Uterine smooth muscle cell (primary cell): ENCODE measurements at places on chromosomes 12 and 14. TPM values are rescaled to one million over a fixed set of nuclear protein-coding genes. Genes with fewer than 3 reads are reported as not detected.

Gene HAL
- total RNA-seq = under 0.01 TPM in 1 of 2 replicates, not detected in the other

Gene C2CD5
- 28.8 and 34.4 TPM in 2 replicates for total RNA-seq

Gene KLHL33
- 0.11 and 0.12 TPM in 2 replicates for total RNA-seq

Gene SERPINA4
- total RNA-seq = not detected in 2 replicates

Gene OR6C4
- not detected in 2 replicates for total RNA-seq

Gene OS9
- total RNA-seq = 276 and 299 TPM in 2 replicates

Gene KRT1
- not detected in 2 replicates for total RNA-seq

Gene ZNF705A
- not detected in 2 replicates for total RNA-seq

Gene KCNA1
- total RNA-seq = under 0.01 TPM in 1 of 2 replicates, not detected in the other

Gene KIF5A
- 0.44 and 0.50 TPM in 2 replicates for total RNA-seq

Gene ZNF84
- 19.0 and 29.1 TPM in 2 replicates for total RNA-seq

Gene TTLL5
- 25.3 and 25.6 TPM in 2 replicates for total RNA-seq

Gene RASSF9
- 2.9 and 6.1 TPM in 2 replicates for total RNA-seq

Gene NDRG2
- total RNA-seq = 0.44 and 0.75 TPM in 2 replicates

Gene CCDC38
- total RNA-seq = not detected in 2 replicates

Gene MEG3
- 81.9 and 191 TPM in 2 replicates for total RNA-seq

Gene SIRT4
- 0.66 and 2.4 TPM in 2 replicates for total RNA-seq

Gene PTPRB
- total RNA-seq = 2.4 and 3.1 TPM in 2 replicates

Gene FAM186B
- total RNA-seq = 0.12 and 0.22 TPM in 2 replicates

Gene PMCH
- not detected in 2 replicates for total RNA-seq
